ENCODE measurements at places on chromosomes 3 and 15.
A peak's percentile ranks its signal among the peaks of the same experiment; 100 is the strongest.

GRCh38 chr3:61890167-61890566 is 328.8 kb downstream of the PTPRG start:
- DNase-seq, result no peak

DNA sequence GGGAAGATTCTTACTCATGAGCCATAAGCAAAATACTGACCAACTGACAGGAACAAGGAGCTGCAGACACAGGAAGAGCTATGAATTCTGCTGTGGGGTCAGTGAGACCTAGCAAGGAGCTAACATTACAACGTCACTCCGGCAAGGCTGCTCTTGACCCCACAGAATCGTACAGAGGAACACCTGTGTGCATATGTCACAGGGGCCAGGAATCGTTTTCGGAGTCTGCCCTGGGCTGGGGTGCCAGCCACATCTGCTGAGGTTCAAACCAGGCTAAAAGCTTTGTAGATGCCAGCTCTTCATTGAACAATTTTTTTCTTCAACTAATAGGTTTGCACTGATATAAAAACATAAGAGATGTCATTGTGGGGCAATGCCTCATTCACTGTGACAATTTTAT is 82.6 kb downstream of the LRRK1 start:
- DNase-seq, result no peak

DNA sequence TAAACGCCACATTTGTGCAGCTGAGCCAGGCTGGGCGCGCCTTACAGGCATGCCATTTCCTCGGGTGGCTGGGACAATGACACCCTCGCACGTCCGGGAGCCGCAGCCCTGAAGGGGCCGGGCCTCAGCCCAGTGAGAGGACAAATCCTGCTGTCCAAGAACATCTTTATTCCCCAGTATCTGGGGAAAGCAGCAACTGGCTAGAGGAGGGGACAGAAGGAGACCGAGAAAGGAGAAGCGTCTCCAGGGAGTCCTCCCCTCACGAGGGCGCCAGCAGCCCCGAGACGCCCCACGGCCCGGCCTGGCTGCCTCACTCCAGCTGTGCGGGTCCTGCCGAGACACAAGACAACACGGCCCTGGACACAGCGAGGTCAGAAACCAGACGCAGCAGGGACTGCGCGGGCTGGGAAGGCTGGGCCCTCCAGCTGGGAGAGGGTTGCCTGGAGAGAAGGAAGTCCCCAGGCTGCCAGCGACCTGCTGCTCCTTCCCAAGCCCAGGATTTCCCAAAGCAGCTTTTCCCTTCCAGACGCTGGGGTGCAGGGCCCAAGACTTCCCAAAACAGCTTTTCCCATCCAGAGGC is 130.2 kb downstream of the CHSY1 start:
- peak; percentile 76 for DNase-seq

GRCh38 chr15:58521293-58521991 is 89.7 kb downstream of the LIPC start:
- no peak for DNase-seq

- DNase-seq, result no peak
Measured at GRCh38 chr3:184315543-184315867, 1.1 kb downstream of the EIF4G1 start.

DNA sequence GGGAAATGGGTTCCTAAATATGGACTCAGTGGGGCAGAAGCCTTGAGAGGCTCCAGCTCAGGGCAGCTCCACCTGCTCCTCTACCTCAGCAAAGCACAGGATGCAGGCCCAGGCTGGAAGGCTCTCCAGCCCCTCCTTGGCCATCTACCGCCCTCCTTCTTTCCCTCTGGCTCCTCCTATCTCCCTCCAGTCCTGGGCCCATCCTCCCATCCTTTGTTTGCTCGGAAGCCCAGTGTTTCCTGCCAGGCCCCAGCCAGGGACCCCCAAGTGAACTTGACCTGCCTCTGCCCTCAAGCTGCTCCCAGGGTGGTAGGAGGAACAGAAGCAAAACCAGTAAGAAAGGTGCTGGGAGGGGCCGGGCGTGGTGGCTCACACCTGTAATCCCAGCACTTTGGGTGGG is 20.1 kb downstream of the MAPKAPK3 start:
- no peak for DNase-seq

- DNase-seq, result no peak
Measured at GRCh38 chr3:9185701-9186100, 63.7 kb downstream of the SRGAP3 start.

DNA sequence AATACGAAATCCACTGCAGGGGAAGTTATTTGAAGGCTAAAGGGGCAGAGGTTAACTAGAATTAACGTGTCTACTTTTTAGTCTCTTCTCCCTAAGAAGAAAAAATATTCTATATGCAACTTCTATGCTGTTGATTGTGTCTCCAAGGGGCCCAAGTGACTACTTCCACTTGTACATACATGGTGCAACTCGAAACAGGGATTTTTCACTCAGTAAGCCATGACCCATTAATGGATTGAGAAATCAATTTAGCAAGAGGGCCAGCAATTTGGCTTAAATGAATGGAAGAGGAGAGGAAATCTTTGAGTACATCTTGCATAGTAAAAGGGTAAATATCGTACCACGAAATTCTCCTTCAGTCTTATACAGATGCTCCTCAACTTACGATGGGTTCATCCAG is 151.1 kb upstream of the HES1 start:
- DNase-seq, result no peak

DNA sequence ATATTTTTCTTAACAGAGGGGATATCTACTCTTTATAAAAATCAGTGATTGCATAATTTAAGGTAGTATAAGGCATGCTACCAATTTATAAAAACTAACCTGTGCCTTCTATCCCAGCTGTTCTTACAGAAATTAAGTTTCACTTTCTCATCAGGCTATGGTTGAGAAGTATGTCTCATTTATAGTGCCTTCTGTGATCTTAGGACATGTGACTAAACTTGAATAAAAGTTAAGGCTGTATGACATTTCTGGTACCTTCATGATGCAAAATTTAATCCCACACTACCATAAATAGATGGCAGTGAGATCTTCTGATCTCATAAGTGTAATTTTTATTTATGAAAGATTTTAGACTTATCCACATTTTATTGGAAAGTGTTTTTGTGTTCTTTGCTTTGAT is 12.6 kb downstream of the TIPARP start:
- no peak for DNase-seq

GRCh38 chr15:31590609-31591008 is 264.0 kb downstream of the KLF13 start:
- no peak for DNase-seq

- no peak for DNase-seq
Measured at GRCh38 chr15:33043636-33044035, 150.9 kb downstream of the FMN1 start.

- no peak for DNase-seq
Measured at GRCh38 chr15:31098491-31098917, 3.0 kb downstream of the TRPM1 start.

DNA sequence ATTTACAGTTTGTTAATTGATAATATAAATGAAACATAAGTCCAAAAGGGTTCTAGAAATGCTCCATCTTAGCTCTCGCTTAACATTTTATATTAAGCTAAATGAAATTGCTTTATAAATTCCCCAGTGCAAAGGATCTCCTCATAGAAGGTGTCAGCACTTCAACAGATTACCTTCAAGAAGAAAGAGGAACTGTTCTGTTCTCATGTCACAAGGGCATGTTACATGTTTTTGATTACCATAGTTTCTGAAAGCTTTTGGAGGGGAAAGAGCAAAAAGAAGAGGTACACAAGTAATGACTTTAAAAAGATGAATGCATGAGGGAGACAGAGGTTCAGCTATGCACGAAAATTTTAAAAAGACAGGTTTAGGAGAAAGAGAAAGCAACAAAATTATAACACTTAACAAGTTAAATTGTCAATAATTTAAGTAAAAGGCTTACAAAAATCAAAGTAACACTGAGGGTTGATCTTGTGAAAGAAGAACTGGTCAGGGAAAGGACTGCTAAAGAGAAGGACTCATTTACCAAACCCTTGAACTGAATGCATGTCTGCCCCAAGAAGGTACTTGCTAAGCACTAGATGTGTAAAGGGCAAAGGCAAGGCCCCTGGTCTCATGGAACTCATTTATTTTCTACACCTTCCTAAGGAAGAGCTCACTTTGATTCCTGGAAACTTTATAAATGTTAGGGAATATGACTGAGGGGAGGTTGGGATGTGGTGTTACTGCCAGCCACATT is 45.1 kb downstream of the CCDC191 start:
- DNase-seq, result no peak

- DNase-seq, result no peak
Measured at GRCh38 chr3:48477959-48478520, 25.9 kb downstream of the SHISA5 start.

DNA sequence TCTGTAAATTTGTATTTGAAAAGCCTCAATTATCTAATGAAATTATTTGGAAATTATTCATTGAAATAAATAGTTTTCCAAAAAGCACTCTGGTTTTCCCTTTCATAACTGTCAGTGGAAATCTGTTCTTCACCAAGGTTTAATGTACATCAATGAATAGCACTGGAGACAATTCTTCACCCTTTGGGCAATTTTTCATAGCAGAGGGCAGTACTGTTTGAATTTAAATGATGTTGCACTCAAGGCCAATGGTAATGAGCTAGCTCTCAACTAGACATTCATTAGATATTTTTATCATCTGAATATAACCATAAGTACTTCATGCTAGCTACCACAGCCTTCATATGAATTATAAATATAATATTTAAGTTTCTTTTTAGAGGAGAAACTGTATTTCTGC is 658.2 kb upstream of the CCDC54 start:
- DNase-seq, result no peak

GRCh38 chr15:77591968-77592613 is 40.6 kb downstream of the LINGO1 start:
- DNase-seq, result no peak

DNA sequence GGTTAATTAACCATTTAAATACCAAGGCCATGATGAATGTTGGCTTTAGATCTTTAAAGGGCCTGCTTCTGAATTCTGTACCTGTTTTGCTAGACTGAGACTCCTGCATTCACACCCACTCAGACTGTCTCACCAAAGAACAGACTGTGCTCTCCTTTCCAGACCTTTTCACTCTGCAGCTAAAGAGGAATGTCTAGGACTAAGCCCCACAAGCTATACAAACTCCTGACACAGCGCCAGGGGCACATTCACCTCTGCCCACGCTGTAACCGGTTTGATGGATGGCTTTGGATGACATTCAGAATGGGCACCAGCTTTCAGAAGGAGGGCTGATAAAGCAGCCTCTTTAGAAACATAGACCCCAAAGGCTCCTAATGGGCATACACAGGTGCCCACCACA is 200.1 kb downstream of the KCNMB2 start:
- no peak for DNase-seq

- no peak for DNase-seq
Measured at GRCh38 chr3:42539871-42540714, 37.6 kb downstream of the VIPR1 start.

- DNase-seq, result no peak
Measured at GRCh38 chr3:186417791-186418190, 55.8 kb upstream of the DGKG start.

- no peak for DNase-seq
Measured at GRCh38 chr3:22795917-22796316, 407.2 kb upstream of the UBE2E2 start.

- DNase-seq, result no peak
Measured at GRCh38 chr3:53837331-53837730, 8.9 kb downstream of the CHDH start.

GRCh38 chr3:133412183-133413132 is 12.6 kb downstream of the BFSP2 start:
- DNase-seq, result no peak

DNA sequence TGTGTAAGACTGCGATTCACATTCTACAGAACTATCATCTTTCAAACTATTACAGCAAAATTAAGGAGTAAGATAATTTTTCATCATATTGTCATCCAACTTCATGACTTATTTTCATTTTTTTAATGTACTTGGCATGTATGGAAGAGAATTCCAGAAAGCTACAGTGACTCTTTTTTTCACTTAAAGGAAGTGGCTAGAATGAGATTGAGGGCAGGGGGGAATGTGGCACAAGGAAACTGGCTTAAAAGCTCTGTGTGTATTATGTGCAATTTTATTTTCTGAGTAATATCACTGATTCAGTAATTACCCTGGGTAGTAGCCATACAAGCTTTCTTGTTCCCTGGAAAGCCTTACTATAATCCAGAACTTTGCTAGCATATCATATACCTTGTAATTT is 94.6 kb downstream of the FILIP1L start:
- DNase-seq, result no peak

- DNase-seq, result no peak
Measured at GRCh38 chr3:30600572-30600971, 5.8 kb upstream of the TGFBR2 start.

DNA sequence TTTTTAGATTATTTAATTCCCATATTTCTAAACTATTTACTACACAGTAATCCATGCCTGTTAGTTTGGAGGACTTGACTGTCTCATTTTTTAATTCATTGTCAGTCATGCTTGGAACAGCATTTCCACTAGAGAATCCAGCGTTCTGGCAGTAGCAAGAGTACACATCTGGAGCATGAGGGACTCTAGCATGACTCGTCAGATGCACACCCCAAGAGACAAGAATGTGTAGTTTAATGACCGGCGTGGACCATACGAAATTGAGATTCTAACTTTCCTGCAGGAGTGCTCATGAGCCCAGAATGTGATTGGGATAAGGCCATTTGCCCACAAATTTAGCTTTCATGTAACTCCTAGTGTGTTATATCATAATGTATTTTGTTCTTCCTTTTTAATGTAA is 48.9 kb downstream of the ASB7 start:
- peak; percentile 49 for DNase-seq

DNA sequence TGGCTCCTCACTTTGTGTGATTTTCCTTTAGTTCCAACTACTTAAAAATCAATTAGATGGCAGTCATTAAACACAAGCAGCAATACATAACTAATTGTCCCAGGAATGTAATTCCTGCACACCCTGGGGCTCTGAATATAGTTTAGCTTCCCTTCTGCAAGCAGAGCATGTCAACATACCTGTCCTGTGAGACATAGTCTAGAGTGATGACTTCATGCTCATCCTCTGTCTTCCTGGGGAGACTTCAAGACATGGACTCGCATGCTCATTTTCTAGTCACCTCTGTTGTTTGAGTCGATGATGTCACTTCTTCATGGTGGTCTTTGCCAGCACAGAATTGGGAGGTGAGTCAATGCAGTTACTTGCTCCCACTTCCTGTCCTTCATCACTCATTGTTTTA is 15.7 kb downstream of the C3orf52 start:
- DNase-seq, result no peak

DNA sequence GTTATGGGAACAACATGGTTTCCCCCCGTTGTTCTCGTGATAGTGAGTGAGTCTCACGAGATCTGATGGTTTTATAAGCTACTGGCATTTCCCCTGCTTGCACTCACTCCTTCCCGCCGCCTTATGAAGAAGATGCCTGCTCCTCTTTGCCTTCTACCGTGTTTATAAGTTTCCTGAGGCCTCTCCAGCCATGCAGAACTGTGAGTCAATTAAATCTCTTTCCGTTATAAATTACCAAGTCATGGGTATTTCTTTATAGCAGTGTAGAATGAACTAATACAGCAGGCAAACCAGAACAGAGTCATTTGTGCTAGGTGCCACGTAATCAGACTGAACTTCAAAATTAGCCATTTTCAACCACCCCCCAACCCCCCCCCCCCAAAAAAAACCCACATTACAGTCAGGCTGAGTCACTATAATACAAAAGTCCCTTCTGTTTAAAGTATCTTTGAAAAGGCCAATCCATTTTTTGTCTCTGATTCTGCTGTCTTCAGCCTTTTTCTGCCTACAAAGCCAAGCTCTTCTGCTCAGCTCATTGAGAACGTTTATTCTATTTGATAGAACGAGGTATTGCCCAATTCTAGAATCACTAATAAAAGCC is 4.1 kb downstream of the OR4F6 start:
- no peak for DNase-seq

Measured in left hindlimb (tissue), 1 donor.